B cell (primary cell): ENCODE measurements at places on chromosomes 7 and 10. TPM values are rescaled to one million over a fixed set of nuclear protein-coding genes. Genes with fewer than 3 reads are reported as not detected.
A peak's percentile ranks its signal among the peaks of the same experiment; 100 is the strongest.

CSGALNACT2 gene
- polyA plus RNA-seq, result 10.9 and 22.5 TPM in 2 replicates

FGF8 gene
- 0.63 TPM in 1 of 2 replicates, not detected in the other for polyA plus RNA-seq

DNA sequence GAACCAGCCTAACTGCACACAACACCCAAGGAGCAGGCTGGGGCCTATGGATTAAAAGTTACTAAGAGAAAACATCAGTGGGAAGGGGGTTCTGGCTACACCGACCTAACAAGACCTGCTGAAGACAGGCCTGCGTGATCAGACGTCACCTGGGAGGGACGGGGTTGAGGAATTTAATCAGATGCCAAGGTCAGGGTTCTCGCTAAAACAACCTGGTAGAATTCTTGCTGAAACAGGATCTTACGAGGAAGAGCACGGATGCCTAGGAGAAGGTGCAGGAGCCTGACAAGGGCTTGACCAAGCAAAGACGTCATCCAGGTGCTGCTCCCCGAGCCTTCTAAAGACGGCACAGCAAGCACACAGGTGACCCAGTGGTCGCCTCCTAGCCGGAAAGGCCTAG, 1.6 kb downstream of the IDI2 start:
- no peak for DNase-seq
- no peak overlapping the region for H3K27ac ChIP-seq
- no peaks in the 10 kb centered on the region for H3K27me3 ChIP-seq
- no peak overlapping the region for H3K4me3 ChIP-seq
- H3K4me1 ChIP-seq, result no peaks in the 10 kb centered on the region

DNA sequence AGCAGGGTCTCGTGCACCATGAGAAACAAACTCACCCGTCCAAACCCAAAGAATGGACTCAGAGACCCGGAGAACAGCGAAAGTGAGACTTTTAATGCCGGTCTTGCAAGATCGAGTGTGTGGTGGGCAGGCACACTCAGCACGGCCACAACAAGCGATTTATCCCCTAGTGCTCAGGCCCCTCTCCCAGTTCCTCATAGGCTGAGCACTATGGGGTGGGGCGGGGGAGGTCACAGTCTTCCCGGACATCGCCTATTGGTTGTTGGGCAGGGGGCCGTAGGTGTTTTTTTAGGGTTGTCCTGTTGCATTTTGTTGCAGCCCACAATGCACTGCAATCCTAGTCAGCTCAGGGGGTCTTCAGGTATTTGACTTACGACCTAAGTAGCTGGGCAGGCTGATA, 608.3 kb upstream of the FOXK1 start:
- H3K27ac ChIP-seq, result no peak overlapping the region
- H3K4me1 ChIP-seq, result no peaks in the 10 kb centered on the region
- DNase-seq, result no peak
- H3K36me3 ChIP-seq, result no peaks in the 10 kb centered on the region

GRCh38 chr10:15168291-15168785, at the start of gene NMT2:
Gene NMT2, minus strand, starts transcription at chr10:15168693. Its CDS starts 81 bp downstream, at chr10:15168612.
- peaks cover 21% of the 10 kb centered on the region for H3K4me1 ChIP-seq
- peak; percentile 93 for DNase-seq
- no peaks in the 10 kb centered on the region for H3K36me3 ChIP-seq
- peak within 1 kb of the TSS; percentile 54 for H3K4me3 ChIP-seq
- peak within 1 kb of the TSS; percentile 57 for H3K27ac ChIP-seq

DNA sequence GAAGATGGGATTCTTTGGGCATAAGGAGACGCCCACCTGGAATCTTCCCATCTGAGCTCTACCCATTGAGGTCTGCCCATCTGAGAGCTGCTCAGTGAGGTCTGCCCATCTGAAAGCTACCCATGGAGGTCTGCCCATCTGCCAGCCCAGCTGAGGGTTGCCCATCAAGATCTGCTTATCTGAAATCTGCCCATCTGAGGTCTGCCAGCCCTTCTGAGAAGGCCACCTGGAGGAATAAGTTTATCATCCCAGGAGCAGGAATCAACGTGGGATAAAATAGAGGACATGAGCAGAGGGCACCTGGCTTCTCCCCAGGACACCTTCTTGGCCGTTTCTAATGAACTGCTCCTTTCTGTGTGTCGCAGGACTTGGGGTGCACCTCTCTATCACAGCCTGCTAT, 35.3 kb upstream of the PDZD8 start:
- no peak overlapping the region for H3K27ac ChIP-seq
- H3K27me3 ChIP-seq, result no peaks in the 10 kb centered on the region
- H3K4me3 ChIP-seq, result no peak overlapping the region
- H3K4me1 ChIP-seq, result no peaks in the 10 kb centered on the region

GRCh38 chr10:14144451-14144850, 186.3 kb downstream of the FRMD4A start:
- no peak overlapping the region for H3K4me3 ChIP-seq
- no peak for DNase-seq
- no peak overlapping the region for H3K27ac ChIP-seq
- no peaks in the 10 kb centered on the region for H3K27me3 ChIP-seq
- H3K4me1 ChIP-seq, result no peaks in the 10 kb centered on the region

DNA sequence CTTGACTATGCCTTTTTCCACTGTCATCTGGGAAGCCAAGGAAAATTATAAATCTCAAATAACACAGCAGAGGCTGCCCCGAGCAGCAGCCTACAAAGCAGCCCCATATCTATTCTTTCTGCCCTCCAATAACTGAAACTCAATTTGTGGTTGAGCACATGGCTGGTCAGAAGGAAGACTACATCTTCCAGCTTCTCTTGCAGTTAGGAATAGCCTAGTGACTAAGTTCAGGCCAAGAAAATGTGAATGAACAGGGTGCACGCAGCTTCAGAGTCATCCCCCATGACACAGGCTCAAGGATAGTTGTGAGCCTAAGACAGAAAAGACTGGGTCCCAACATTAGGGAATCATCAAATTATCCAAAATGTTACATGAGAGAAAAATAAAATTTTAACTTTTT, 42.3 kb downstream of the CHCHD3 start:
- H3K27ac ChIP-seq, result no peak overlapping the region
- H3K36me3 ChIP-seq, result peaks cover 3% of the 10 kb centered on the region
- no peaks in the 10 kb centered on the region for H3K27me3 ChIP-seq

- DNase-seq, result no peak
- H3K4me3 ChIP-seq, result no peak overlapping the region
- no peaks in the 10 kb centered on the region for H3K36me3 ChIP-seq
- peaks cover 3% of the 10 kb centered on the region for H3K4me1 ChIP-seq
- no peaks in the 10 kb centered on the region for H3K27me3 ChIP-seq
- H3K27ac ChIP-seq, result no peak overlapping the region
Measured at GRCh38 chr7:112765105-112765504, 25.1 kb downstream of the TMEM168 start.
